Ascending aorta (tissue), 2 donors: ENCODE measurements at places on chromosomes 7 and 10. TPM values are rescaled to one million over a fixed set of nuclear protein-coding genes. Genes with fewer than 3 reads are reported as not detected.
A peak's percentile ranks its signal among the peaks of the same experiment; 100 is the strongest.

Gene GIMAP6
- total RNA-seq = 37.6 TPM

Gene CALCR
- not detected for total RNA-seq

Gene SLC26A3
- 0.11 TPM for total RNA-seq

DNA sequence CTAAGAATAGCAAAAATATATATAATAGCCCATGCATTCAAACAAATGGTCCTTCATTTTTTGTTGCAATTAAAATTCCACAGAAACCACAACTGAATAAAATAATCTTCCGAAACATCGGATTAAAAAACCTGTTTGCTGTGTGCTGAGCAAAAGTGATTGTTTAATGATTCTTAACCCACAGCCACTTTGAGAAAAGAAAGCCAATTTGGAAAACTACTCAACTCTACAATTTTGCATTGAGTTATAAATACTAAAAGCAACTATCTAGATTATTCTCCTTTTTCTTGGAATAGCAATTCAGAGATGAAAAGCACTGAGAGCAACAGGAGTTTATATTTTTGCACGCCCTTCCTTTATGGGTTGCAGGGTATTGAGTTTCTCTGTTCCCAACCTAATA lies 8.0 kb downstream of the ADRB1 start:
- no peaks in the 10 kb centered on the region for H3K4me1 ChIP-seq
- no peaks in the 10 kb centered on the region for H3K36me3 ChIP-seq
- DNase-seq = no peak
- no peak overlapping the region for H3K27ac ChIP-seq
- no peaks in the 10 kb centered on the region for H3K27me3 ChIP-seq

DNA sequence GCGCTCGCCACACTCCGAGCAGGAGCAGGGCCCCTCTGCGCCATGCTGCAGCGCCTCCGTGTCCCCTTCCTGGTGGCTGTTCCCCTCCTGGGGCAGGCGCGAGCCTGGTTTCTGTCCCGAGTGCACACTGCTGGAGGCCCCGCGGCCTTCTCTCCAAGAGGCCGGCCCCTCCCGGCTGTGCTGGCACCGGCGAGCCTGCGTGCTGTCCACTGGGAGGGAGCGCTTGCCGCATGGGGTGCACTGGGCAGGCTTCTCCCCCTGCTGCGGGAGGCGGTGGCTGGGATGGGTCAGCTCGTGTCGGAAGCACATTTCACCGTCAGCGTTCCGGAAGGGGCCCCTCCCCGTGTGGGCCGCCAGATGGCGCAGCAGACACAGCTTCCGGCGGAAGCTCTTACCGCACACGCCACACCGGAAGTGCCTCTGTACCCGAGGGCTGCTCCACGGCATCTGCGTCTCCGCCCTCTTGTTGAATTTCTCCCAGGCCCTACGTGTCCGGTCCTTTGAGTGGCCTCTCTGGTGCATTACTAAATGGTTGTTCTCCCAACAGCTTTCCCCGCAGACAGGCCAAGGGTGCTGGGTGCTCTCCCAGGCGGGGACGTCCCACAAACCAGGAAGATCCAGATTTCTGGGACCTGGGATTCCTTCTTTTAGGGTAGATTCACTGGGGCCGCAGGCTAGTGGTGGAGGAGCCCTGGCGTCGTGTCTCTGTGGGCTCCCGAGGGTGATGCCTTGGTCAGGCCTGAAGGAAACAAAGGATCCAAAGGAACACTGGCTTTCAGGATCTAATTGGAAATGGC lies 18.7 kb downstream of the ZNF786 start:
- no peaks in the 10 kb centered on the region for H3K27me3 ChIP-seq
- H3K4me1 ChIP-seq = no peaks in the 10 kb centered on the region
- H3K27ac ChIP-seq = no peak overlapping the region
- no peak for DNase-seq
- H3K4me3 ChIP-seq = no peak overlapping the region

DNA sequence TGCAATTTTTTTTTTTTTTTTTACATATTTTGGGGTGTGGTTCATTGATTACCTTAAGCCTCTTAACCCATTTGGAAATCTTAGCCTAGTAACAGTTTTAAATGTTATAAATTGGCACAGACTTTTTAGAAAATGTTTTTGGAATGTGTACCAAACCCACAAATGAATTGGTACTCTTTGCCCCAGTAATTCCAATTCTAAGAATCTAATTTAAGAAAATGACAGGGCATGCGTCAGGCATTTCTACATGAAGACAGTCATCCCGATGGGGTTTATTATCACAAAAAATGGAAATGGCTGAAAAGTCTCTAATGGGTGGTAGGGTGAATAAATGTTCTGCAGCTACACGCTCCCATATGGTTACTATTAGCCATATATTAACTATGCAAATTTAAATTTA lies 54.9 kb downstream of the ITIH5 start:
- no peaks in the 10 kb centered on the region for H3K4me1 ChIP-seq
- H3K27me3 ChIP-seq = no peaks in the 10 kb centered on the region
- H3K36me3 ChIP-seq = no peaks in the 10 kb centered on the region
- DNase-seq = no peak

DNA sequence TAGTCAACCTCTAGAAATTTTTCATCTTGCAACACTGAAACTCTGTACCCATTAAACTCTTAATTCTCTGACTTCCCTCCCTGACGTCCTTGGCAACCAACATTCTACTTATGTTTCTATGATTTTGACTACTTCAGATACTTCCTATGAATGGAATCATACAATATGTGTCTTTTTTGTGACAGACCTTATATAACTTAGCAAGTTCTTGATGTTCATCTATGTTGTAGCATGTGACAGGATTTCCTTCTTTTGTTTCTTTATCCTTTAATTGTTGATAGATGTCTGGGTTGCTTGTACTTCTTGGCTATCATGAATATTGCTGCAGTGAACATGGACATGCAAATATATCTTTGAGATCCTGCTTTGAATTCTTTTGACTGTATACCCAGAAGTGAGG lies 240.8 kb downstream of the ADK start:
- H3K4me3 ChIP-seq = no peak overlapping the region
- DNase-seq = no peak
- H3K27me3 ChIP-seq = no peaks in the 10 kb centered on the region
- H3K36me3 ChIP-seq = no peaks in the 10 kb centered on the region
- no peaks in the 10 kb centered on the region for H3K4me1 ChIP-seq

Gene HTR5A
- total RNA-seq = not detected

DNA sequence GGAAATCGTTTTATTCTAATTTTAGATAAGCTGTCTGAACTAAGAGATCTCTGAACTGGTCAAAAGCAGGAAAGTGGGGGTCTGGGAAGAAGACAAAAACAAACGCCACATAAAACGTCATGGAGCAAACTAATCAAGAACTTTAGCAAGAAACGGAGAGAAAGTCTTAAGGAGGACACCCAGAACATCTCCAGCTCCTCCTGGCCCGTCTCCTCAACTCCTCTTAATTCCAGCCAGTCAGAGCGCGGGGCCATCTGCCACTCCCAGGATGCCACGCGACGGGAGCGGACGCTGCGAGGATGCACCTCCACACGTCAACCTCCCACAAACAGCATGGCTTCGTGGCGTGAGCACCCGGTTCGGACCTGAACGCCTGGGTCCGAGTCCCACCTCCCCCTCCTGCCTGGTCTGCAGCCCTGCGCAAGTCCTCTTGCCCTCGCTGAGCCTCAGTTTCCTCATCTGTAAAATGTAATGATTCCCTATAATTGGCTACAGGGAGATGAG lies 598 bp downstream of the MMS19 start:
- H3K4me1 ChIP-seq = peaks cover 13% of the 10 kb centered on the region
- no peaks in the 10 kb centered on the region for H3K27me3 ChIP-seq
- H3K27ac ChIP-seq = peak overlapping the region; percentile 98

DNA sequence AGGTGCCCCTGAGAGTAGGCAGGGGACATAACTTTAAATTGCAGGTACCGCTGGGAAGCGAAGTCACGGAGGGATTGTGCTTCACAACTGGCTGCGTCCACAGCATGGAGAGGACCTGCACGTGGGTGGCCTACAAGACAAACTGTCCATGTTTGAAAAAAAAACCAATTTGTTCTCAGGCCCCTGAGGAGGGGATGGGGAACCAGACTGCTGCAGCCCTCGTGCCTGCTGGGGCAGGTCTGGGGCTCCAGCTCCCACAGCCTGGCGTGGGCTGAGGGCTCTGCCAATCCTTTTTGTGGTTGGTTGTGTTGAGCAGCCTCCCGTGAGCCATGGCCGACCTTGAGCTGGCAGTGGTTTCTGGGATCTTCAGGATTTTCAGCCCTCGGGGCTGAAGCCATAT lies 9.7 kb downstream of the SFRP5 start:
- H3K27ac ChIP-seq = no peak overlapping the region
- no peak for DNase-seq
- peaks cover 39% of the 10 kb centered on the region for H3K36me3 ChIP-seq
- H3K4me3 ChIP-seq = no peak overlapping the region
- H3K27me3 ChIP-seq = no peaks in the 10 kb centered on the region
- no peaks in the 10 kb centered on the region for H3K4me1 ChIP-seq

DNA sequence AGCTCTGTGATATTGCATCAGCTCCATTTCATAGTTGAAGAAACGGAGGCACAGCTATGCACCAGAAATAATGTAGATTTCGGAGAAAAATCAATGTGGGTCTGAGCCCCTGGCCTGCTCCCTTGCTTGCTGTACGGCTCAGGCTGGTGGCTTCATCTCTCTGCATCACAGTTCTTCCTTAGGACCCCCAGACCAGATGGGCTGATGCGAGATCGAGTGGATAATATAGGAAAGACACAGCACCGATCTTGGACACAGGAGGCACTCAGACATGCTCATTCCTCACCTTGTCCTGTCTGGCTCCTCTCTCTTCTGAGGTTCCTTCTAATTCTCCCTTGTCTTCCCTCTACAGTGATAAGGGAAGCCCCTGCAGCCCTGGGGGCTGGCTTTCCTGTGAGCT lies 365.9 kb upstream of the ZMIZ1 start:
- no peak for DNase-seq
- no peaks in the 10 kb centered on the region for H3K36me3 ChIP-seq
- H3K27me3 ChIP-seq = no peaks in the 10 kb centered on the region
- no peaks in the 10 kb centered on the region for H3K4me1 ChIP-seq
- no peak overlapping the region for H3K27ac ChIP-seq

Gene ITGB8
- total RNA-seq = 7.9 TPM

DNA sequence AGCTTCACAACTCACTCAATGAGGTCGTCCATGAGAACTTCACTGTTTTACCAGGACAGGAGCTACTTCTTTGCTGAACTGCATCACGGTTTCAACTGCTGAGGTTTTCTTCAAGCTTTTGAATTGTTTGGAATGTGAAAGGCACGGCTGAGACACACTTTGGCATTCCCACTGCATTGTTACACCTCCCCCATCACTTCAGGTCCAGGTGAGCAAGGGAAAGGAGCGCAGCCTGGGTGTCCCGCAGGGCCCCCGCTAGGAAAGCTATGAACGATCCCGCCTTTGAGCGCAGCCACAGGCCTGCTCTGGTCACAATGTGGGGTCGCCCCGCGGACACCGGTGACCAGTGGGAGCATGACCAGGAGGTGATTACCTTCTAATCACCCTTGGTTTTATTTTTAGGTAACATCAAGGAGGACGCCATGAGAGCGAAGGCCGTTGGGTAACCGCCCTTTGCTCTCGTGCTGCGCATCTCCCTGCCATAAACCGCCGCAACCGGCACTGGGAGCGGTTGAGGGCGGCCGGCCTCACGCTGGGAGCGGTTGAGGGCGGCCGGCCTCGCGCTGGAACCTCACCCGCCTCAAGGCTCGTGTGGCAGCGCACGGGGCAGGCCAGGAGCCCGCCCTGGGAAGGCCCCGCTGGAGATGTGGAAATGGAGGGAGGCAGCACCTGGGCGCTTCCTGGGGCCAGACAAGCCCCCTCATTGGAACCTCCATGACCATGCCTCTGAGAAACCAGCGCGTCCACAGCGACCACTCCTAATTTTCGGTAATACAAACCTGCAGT lies 50.9 kb upstream of the SGMS1 start:
- H3K4me1 ChIP-seq = no peaks in the 10 kb centered on the region
- H3K27me3 ChIP-seq = no peaks in the 10 kb centered on the region
- no peak overlapping the region for H3K27ac ChIP-seq
- H3K4me3 ChIP-seq = no peak overlapping the region
- no peaks in the 10 kb centered on the region for H3K36me3 ChIP-seq

Gene AKR1D1
- not detected for total RNA-seq

- peaks cover 16% of the 10 kb centered on the region for H3K4me1 ChIP-seq
- no peaks in the 10 kb centered on the region for H3K36me3 ChIP-seq
- H3K4me3 ChIP-seq = no peak overlapping the region
- no peaks in the 10 kb centered on the region for H3K27me3 ChIP-seq
- peak overlapping the region; percentile 95 for H3K27ac ChIP-seq
Measured at GRCh38 chr10:29874606-29875269, 184.6 kb downstream of the JCAD start.

GRCh38 chr7:149284850-149285585 lies 23.0 kb downstream of the ZNF783 start:
- H3K4me3 ChIP-seq = peak overlapping the region; percentile 88
- peaks cover 14% of the 10 kb centered on the region for H3K4me1 ChIP-seq
- peaks cover 28% of the 10 kb centered on the region for H3K36me3 ChIP-seq
- H3K27me3 ChIP-seq = no peaks in the 10 kb centered on the region
- peak; percentile 79 for DNase-seq

GRCh38 chr7:112360681-112361080 lies 89.6 kb upstream of the IFRD1 start:
- no peak for DNase-seq
- no peaks in the 10 kb centered on the region for H3K27me3 ChIP-seq
- H3K4me3 ChIP-seq = no peak overlapping the region
- no peaks in the 10 kb centered on the region for H3K36me3 ChIP-seq
- H3K4me1 ChIP-seq = no peaks in the 10 kb centered on the region

- DNase-seq = no peak
- no peak overlapping the region for H3K4me3 ChIP-seq
- peaks cover 6% of the 10 kb centered on the region for H3K4me1 ChIP-seq
- no peak overlapping the region for H3K27ac ChIP-seq
Measured at GRCh38 chr10:30579574-30579973, 50.0 kb downstream of the LYZL2 start.

DNA sequence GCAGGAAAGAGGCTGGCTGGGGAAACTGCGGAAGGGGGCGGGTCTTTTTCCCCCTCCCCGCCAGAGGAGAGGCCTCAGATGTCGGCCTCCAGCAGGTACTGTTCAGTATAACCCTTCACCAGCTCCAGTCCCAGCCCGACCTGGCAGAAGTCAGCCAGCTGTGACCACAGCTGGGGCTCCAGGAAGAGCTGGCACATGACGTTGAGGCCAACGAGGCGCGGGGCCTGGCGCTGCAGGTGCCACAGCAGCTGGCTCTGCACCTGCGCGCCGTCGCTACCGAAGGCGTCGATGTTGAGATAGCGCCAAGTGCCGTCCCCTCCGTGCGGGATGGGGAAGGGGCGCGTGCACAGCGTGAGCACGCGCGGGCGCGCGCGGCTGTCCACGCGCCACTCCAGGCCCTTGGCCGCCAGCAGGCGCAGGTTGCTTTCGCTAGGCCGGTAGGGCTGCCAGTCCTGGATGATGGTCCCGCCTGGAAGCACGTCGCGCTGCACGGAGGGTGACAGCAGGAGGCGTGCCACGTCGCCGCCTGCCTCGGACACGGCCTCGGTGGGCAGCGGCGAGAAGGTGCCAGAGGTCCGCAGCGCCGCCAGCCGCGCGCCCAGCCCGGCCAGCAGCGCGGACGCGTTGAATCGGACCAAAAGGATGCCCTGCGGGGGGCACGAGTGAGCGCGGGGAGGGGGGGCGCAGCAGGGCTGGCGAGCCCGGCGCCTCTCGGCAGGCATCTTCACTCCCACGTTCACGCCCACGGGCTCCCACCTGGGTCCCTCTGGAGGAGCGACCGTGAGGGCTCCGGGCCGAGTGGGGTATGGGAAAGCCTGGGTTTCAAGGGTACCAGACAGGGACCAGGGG lies 6.9 kb upstream of the VGF start:
- no peak for DNase-seq
- H3K27ac ChIP-seq = no peak overlapping the region
- peaks cover 25% of the 10 kb centered on the region for H3K4me1 ChIP-seq
- no peak overlapping the region for H3K4me3 ChIP-seq

- no peaks in the 10 kb centered on the region for H3K36me3 ChIP-seq
- no peak overlapping the region for H3K4me3 ChIP-seq
- H3K4me1 ChIP-seq = no peaks in the 10 kb centered on the region
- DNase-seq = no peak
Measured at GRCh38 chr10:130924138-130924819, 387.2 kb downstream of the TCERG1L start.
